ENCODE measurements at places on chromosomes 11 and 22.
A peak's percentile ranks its signal among the peaks of the same experiment; 100 is the strongest.

- DNase-seq: no peak
These were observed 10.0 kb downstream of the UPB1 start for GRCh38 chr22:24504956-24505736.

GRCh38 chr11:104776501-104777170 is 121.6 kb downstream of the CASP12 start:
- DNase-seq: no peak

GRCh38 chr11:72975778-72976521 is 161.7 kb downstream of the ATG16L2 start:
- DNase-seq: no peak

DNA sequence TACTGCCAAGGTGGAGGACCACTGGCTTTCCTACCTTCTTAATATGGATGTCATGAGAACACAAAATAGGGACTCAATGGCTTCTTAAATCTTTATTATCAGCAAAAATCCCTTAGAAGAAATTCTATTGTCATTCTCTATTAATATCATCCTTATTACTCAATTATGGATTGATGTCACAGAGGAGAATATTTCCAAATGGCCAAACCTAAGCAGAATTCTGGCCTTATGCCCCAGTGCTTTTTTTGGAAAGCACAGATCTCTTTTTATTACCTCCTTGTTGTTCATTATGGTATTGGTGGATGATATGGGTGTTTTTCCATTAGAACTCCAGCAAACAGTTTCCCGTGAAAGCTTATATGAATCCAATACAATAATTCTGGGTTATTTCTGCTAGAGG is 9.9 kb downstream of the CRTAM start:
- DNase-seq: no peak

DNA sequence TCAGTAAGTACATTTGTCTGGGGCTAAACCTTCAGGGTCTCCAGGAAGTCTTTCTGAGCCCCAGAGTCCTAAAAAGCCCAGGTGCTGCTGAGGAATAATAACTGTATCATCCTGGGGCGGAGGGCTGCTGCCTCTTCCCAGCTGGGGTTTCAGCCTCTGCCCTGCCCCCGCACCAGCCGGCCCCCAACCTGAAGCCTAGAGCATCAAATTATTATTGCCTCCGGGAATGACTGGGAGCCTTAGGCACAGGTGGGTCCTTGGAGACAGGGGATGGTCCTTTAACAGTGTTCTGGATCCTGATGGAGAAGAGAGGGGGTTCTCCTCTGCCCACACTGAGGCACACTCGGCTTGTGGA is 64.4 kb downstream of the BCR start:
- DNase-seq: no peak

DNA sequence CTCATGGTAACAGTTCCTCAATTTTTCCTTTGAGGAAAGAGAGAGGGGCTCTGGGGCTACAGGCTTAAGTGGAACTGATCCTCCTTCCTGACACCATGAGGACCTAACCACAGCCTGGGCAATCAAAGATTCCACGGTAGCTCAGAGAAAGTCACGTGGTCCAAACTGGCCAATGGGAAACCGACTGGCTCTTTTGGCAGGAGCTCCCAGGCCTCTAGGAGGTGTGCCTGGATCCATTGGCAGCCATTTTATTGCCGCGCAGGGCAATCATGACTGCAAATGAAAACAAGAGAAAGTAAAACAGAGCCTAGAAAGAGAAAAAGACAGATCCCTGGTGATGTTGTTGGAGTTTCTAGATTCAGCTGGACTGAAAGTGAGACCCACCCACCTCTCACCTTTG is 27.3 kb upstream of the ASPHD2 start:
- no peak for DNase-seq

DNA sequence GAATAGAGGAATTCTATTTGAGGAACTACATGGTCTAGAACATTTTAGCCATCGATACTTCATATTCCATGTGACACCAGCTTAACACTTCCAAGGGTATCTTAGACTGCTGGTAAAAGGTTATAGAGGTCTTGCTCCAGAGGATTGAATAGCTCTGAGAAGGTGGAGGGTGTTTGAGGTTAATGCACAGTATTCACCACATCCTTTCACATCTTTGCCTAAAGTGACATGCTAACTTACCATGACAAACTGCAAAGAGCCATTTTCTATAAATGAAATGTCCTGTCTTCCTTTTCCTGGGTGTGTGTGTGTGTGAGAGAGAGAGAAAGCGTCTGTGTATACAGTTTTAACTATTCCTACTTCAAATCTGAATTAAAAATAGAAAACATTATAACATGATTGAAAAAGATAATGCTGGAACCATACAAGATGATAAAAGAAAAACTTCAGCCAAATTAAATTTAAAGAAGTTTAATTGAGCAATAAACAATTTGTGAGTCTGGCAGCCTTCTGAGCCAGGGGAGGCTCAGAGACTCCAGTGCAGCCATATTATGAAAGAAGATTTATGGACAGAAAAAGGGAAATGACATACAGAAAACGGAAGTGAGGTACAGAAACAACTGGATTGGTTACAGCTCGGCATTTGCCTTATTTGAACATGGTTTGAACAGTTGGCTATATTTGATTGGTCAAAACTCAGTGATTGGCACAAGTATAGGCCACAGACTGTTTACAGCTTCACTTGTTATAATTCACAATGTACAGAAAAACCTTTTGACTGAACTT is 320.9 kb upstream of the CCDC179 start:
- DNase-seq: no peak

GRCh38 chr11:71843858-71844257 is 10.9 kb downstream of the DEFB108B start:
- no peak for DNase-seq

DNA sequence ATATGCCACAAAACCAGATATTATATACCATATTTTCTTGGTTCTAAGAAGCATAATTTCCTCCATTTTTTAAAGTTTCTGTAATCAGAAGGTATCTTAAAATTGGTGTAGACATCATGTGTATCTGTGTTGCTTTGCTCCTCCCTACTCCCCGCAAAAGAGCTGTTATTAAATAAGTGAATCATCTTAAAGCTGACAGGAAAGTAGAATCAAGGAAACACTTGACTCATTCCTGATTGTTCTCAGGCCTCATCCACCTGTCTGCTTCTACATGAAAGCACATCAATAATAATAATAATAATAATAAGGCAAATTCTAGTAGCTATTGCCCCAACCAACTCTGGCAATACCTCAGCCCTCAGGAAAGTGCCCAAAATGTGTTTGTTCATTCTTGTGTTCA is 26.2 kb upstream of the GUCY1A2 start:
- no peak for DNase-seq

DNA sequence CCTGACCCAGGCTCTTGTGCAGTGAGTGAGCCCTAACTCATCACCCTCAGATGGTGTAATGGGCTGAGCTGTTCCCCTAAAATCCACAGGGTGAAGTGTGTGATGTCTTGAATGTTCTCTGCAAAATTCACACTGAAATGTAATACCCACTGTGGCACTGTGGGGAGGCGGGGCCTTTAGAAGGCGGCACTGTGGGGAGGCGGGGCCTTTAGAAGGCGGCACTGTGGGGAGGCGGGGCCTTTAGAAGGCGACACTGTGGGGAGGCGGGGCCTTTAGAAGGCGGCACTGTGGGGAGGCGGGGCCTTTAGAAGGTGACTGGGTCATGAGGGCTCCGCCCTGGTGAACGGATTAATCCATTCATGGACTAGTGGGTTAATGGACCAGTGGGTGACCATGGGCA is 33.0 kb downstream of the CHID1 start:
- DNase-seq: no peak

DNA sequence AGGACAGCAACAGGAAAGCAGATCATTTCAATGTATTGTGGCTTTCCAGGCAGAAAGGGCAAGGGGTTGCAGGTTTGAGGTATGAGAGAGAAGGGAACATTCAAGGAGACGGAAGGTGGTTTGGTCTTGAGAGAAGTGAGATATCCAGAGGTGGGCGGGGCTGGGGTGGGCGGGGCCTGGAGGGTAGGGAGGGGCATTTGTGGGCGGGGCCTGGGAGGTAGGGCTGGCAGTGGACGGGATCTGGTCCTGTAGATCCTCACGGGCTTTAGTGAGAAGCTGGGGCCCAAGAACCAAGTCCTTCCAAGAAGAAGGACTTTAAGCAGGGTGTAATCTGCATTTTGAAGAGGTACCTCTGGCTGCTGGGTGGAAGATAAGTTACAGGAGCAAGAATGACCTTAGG is 199.2 kb downstream of the MN1 start:
- DNase-seq: no peak

- DNase-seq: no peak
These were observed 11.0 kb upstream of the MRPL17 start for GRCh38 chr11:6694229-6694535.

DNA sequence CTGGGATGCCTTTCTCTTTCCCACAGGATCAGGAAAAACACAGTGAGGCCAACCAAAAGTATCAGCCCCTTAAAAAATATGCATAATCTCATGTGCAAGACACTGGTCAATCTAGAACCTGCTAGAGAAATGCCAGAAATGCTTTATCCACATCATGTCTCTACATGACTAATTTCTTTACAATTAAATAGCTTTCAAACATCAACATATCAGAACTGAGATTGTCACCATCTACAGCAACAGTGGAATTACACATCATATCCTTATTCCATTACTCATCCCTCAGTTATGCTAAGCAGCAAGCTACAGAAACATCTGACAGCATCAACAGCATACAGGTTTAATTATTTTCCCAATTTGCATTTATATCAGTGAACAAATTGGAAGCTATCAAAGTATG is 78.8 kb downstream of the DDIAS start:
- no peak for DNase-seq

DNA sequence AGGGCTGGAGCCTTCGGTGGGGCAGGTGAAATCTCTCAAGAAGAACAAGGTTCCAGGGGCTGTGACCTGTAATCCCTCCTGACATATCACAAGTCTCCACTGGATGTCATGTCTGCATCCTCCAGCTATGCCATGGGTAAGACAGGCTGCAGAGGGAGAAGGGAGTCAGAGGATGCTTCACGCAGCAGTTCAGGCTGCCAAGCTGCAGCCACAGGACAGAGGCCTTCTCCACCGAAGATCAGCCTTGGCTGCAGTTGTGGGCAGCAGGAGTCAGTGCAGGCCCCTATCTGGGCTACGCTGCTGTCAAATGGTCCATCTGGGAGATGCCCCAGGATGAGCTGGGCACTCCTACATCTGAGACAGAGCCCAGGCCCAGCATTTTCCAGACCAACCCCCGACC is 25.0 kb downstream of the DKK3 start:
- no peak for DNase-seq

GRCh38 chr11:67442504-67443404 is 522 bp downstream of the CORO1B start:
- no peak for DNase-seq

- DNase-seq: no peak
These were observed 73.7 kb downstream of the PHF21A start for GRCh38 chr11:46047520-46047919.

GRCh38 chr11:69239641-69240040 is 54.3 kb upstream of the MYEOV start:
- no peak for DNase-seq

GRCh38 chr11:45374130-45374529 is 88.0 kb upstream of the SYT13 start:
- DNase-seq: no peak

DNA sequence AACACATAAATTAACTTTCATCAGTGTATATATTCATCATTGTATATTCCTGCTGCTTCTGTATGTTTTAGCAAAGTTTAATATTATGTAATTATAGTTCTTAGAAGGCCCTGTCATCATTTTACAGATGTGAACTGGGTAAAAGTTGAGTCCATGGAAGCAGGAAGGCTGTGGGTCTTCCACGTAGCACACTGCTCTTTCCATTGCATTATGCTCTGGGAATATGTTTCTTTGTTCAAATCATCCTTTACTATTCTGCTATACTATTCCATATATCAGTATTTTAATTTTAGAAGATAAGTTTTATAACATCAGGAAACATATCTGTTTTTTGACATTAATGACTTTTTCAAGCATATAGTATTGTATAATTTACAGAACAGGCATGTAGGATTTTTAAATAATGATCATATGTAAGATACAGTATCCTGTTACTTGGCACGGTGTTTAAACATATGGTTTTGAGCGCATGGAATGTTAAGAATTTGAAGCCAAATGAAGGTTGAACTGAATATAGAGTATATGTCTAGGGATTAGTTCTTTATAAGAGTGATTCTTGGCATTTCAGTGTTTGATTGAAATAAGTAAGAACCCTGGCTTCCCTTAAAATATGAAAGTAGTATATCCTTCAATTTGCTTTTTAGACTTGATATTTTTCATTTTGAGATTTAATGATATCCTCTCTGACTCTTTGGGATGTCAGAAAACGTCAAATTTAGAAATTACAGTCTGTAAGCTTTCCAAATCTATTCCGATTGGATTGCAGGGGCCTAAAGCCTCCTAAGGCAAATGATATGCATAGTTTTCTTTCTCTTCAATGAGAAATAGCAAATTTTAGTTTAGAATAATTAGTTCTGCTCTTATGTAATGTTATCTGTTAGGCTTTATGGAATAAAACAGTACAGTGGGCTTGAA is 8.6 kb downstream of the CCDC81 start:
- DNase-seq: peak; percentile 38

GRCh38 chr11:68338051-68338780 is 25.8 kb downstream of the LRP5 start:
- no peak for DNase-seq

DNA sequence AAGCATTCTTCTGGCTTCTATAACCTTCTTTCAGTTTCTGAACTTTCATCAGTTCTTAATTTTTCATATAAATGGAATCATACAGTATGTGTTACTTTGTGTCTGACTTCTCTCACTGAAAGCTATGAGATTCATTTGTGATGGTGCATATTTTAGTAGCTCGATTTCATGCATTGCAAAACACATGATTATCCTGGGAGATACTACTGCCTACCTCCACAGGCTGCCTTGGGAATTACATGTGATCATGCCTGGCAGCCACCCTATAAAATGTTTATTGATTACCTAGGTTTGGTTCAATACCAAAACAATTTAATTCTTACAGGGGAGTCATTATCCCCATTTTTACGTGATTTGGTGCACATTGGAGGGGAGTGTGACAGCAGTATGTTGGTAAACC is 34.1 kb upstream of the PAK1 start:
- DNase-seq: no peak

GRCh38 chr11:109036011-109036410 is 371.1 kb downstream of the DDX10 start:
- no peak for DNase-seq

- no peak for DNase-seq
These were observed 134.4 kb downstream of the APOL5 start for GRCh38 chr22:35852076-35852475.

DNA sequence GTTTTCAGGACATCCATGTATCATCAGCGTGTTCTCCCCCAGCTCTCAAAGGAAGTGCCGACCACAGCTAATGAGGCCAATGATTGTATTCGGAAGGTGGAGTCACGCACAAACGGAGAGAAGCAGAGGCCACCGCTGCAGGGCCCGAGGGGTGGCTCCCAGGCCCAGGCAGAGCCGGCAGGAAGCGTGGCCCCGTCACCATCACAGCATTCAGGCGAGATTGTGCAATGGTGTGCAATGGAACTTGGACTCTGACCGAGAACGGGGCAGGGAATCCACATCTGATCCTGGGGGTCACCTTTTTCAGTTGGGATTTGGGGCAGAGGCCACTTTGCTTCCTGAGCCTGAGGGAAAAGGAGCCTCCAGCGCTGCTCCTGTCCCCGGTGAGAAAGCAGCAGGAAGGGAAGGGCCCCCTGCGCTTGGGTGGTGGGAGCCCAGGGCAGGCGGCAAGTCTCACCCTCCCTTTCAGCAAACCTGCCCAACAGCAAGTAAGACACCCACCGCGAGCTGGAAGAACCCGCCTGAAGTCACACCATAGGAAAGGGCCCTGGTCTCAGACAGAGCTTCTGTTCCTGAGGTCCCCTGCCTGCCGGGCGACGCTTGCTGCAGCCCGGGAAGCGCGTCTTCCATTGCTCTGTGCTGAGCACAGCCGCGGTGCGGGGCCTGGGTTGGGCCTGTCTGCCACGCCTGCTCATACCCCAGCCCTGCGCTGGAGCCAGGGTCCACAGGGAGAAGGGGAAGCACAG is 1430.7 kb downstream of the BRD1 start:
- DNase-seq: no peak

Measured in muscle of back (tissue), 13 donors.